Muscle of arm (tissue), 14 donors: ENCODE measurements at places on chromosomes 3 and 15.

GRCh38 chr3:64157150-64158035 lies 67.9 kb downstream of the PRICKLE2 start:
- DNase-seq: no peak

DNA sequence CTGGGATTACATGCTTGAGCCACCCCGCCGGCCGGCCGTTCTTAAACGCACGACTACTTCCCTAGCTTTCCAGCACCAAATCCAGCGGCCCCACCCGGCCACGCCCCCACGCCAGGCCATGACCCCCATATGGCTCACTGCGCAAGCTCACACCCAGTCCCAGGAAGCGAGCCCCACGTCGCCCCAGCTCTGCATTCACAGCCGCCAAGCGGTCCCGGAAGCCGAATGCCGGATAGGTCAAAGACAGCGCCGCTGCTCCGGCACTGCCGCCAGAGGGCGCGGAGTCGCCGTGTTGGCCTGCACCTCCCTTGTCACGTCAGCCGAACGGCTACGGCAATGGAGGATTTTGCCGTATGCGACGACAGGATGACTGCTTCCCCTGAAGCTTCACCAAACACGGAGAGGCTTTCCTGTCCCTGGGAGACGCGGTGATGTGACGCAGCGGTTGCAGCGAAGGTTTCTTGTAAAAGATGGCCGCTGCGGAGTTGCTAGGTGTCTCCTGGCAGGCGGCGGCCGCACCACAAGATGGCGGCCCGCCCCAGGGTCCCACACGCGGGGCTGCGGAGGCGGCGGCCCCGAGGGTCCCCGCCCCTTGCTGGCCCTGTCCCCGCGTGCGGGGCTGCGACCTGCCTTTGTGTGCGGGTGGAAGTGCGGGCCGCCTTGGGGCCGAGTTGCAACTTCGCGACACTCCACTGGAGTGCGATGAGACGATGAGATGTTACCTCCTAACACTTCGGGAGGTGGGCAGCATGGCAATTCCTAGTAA lies 30.2 kb upstream of the RPN1 start:
- DNase-seq: peak; percentile 98

GRCh38 chr3:189883113-189883753 lies 237.5 kb downstream of the P3H2 start:
- DNase-seq: no peak

DNA sequence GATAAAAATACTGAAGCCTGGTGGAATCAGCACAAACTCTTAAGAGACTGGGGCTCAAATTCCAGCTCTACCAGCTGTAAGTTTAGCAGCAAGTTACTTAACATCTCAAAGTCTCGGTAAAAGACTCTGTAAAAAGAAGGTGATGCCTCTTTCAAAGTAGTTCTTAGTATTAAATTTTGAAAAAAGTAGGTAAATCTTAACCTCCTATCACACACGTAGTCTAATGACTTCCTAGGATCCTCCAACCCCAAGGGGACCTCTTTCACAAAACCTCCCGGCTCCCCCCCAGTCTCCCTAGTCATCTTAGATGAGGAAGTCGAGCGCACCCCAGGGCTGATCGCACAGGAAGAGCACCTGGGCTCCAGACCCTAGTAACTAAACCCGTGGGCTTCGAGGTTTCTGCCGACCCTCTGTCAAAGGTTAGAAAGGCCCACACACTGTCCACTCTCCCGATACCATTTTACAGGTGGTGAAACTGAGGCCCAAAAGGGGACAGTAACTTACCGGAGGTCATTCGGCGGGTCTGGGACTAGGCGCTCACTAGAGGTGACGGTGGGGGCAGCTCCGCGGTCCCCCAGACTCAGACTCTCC lies 427 bp downstream of the MBD4 start:
- DNase-seq: peak; percentile 19

- DNase-seq: no peak
These were observed 76.3 kb upstream of the UMPS start for GRCh38 chr3:124653797-124654469.

GRCh38 chr3:156728267-156728985 lies 54.0 kb downstream of the TIPARP start:
- no peak for DNase-seq

- DNase-seq: peak; percentile 47
These were observed 21.2 kb downstream of the CADM2 start for GRCh38 chr3:84980011-84980410.

- no peak for DNase-seq
These were observed 51.3 kb upstream of the CADPS start for GRCh38 chr3:62926494-62926893.

- DNase-seq: no peak
These were observed 96.8 kb downstream of the OCA2 start for GRCh38 chr15:28002136-28002861.

GRCh38 chr15:40990789-40991188 lies 37.5 kb downstream of the CHAC1 start:
- no peak for DNase-seq

GRCh38 chr3:133979553-133979952 lies 50.2 kb downstream of the SLCO2A1 start:
- DNase-seq: no peak

- no peak for DNase-seq
These were observed 24.3 kb upstream of the SUCLG2 start for GRCh38 chr3:67678665-67679064.

DNA sequence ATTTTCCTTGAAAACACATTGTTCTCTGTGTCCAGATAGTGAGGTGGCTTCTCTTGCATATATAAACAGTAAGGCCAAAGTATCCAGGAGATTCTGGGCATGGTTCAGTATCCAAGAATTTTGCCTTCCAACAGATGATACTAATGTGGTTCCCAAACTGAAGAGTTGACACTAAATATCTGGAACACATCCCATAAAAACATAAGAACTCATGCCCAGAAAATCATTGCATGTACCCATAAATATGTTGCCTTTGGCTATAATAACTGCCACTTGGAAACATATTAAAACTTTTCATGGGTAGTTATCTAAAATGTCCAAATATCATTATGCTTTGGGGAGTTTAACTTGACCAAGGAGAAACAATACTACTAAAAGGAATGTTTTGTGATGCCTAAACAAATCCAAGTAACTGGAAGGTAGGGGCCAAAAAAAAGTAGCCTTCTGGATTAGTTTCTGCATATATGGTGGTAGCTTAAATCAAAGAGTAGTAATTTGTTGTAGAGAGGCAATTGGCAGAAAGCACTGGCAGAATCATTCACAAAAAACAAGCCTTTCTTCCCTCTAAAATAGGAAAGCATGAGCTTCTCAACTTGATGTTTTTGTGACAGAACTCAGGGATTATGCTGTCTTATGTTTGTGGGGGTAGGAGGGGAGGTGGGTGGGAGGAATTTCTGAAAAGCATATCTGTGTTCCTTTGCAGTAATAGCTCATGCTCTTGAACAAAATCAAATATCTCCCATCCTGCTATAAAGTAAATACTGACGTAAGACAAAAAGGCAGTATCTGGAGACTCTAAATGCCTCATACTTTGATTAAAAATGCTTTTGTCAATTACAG lies 753.9 kb downstream of the TUSC7 start:
- no peak for DNase-seq

DNA sequence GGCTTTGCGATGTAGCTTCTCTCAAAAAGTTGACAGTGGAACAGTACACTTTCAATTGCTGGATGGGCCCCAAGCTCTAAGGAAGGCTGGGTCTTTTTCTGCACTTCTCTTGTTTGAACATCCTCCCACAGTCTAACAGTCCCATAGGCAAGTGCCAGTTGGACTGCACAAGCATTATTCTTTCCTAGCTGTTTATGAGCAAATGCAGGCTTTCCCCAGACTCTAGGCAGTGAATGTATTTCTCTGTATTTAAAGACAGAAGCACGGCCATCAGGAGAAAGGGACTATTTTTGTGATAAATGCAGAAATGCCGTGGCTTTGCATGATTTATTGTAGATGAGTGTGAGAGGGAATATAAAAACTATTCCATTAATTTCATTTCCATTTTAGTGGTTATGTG lies 539.3 kb upstream of the LMCD1 start:
- peak; percentile 43 for DNase-seq

- no peak for DNase-seq
These were observed 2.2 kb upstream of the THRB start for GRCh38 chr3:24496529-24497482.

DNA sequence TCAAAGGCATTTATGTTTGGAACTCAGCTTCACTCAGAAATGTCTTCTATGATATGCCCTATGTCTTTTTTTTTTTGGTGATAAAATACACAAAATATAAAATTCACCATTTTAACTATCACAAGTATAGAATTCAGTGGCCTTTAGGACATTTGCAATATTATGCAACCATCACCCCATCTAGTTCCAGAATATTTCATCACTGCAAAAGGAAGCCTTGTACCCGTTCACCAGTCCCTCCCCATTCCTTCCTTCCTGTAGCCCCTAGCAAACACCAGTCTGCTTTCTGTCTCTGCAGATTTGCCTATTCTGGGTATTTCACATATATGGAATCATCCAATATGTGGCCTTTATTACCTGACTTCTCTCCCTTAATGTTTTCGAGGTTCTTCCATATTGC lies 134.8 kb downstream of the ADAMTS9 start:
- no peak for DNase-seq

DNA sequence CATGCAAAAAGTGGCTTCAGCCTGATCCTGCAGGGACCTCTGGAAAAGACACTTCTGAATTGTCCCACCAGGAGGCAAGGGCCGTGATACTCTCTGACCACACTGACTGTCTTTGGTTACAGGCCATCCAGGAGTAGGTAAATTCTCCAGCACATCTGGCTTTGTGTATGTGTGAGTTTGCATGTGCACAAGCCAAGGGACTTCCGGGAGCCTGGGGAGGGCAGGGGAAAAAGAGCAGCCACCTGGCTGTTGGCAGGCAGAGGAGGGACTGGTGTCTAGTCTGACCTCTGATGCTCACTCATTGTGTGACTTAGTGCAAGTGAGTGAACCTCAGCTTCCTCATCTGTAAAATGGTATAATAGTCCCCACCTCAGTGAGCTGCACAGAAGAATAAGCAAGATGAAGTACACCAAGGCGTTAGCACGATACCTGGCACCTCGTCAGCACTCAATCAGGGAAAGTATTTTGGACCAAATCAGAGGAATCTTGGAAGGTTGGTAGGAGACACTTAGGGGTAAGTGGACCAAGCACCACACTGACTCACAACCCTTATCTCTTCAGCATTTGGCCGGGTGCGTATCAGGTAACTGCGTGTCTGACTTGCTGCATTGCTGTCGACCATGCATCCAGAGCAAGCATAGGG lies 19.1 kb downstream of the KLHL6 start:
- DNase-seq: no peak

DNA sequence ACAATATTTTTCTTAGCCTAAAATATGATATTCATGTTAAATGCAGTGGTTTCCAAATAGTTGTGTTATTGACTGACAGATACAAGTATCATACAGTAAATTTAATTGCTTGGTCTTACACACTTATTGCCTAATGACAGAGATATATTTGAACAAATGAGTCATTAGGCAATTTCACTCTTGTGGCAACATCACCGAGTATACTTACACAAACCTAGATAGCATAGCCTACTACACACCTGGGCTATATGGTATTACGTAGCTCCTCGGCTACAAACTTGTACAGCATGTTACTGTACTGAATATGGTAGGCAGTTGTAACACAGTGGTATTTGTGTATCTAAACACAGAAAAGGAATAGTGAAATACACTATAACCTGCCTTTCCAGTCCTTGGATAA lies 50.3 kb downstream of the SERPINI1 start:
- no peak for DNase-seq

GRCh38 chr15:26893351-26894065 lies 26.6 kb downstream of the GABRA5 start:
- no peak for DNase-seq

GRCh38 chr15:79479616-79480015 lies 47.5 kb downstream of the MINAR1 start:
- DNase-seq: no peak

- no peak for DNase-seq
These were observed 25.3 kb downstream of the RBPMS2 start for GRCh38 chr15:64749999-64750657.

DNA sequence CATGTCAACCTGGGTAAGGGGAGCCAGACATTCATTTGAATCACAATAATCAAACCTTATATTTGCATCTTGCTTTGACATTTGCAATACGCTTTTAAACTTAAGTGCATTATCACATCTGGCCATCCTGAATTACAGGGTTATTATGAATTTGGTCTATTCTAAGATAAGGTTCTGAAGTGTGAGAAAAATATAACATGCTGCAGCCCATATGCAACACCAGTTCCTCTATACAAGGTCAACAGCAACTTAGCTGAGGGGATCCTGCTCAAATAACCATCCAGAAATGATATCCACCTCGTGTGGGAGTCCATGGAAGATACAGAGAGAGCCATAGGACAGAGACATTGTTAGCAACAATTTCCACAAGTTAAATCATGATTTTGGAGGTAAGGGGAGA lies 72.7 kb upstream of the RAD18 start:
- DNase-seq: no peak

DNA sequence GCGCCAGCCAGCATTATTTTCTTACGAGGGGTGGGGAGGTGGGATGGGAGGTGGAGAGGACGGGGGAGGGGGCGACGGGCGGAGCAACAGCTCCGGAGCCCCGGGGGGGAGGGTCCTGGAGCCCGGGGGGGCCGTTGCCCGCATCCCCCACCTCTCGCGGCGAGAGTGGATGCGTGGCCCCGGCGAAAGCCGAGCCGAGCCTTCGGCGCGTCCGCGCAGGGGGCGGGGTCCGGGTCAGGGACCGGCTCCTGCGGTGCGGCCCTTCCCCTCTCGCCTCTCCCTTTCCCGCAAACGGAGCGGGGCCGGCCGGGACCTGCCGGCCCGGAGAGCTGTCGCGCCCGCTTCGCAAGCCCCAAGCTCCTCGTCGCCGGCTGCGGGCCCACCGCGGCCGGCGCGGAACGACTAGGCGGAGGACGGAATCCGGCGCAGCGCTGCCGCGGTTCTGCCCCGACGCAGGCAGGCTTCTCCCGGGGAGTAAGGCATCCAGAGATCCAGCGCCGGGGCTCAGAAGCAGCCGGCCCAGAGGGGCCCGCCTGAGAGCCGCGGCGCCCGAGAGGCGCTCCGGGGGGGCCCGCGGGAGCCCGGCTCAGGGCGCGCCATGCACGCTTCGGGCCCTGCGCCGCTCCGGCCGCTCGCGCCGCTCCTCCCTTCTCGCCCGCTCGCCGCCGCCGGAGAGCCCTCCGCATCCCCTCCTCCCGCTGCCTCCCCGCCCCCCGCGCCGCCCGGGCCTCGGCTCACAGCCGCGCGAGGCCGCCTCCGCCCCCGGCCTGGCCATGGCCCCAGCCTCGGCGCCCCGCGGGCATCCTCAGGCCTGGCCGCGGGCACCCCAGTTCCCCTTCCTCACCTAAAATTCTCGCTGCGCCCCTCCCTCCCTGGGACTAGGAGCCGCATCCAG lies 459 bp upstream of the ADCY5 start:
- DNase-seq: no peak

DNA sequence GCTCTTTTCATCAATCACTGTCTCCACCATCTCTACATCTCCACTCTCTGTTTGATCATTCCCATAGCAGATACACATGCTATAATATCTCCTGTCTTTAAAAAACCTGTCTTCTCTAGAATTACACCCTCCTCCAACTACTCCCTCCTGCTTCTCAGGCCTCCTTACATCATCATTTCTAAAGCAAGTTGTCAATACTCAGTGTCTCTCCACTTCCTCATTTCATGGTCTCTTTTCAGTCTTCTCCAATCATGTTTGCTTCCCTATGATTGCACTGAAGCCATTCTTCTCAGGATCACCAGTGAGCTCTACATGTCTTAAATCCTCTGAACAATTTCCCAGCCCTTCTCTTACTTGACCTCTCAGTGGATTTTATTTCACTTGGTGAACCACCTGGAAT lies 87.0 kb upstream of the ZNF280D start:
- no peak for DNase-seq
